Stimulated activated CD4-positive, alpha-beta T cell treated with anti-CD3 and anti-CD28 coated beads, Interleukin-15, amount 100 ng/mL, for 24 hours (primary cell): ENCODE measurements at places on chromosomes 2 and 18.

GRCh38 chr2:202072737-202073401 lies at the start of gene KIAA2012:
TSS of gene KIAA2012 (plus strand) at chr2:202073255. CDS start at chr2:202073628, 373 bp downstream.
- DNase-seq: no peak

DNA sequence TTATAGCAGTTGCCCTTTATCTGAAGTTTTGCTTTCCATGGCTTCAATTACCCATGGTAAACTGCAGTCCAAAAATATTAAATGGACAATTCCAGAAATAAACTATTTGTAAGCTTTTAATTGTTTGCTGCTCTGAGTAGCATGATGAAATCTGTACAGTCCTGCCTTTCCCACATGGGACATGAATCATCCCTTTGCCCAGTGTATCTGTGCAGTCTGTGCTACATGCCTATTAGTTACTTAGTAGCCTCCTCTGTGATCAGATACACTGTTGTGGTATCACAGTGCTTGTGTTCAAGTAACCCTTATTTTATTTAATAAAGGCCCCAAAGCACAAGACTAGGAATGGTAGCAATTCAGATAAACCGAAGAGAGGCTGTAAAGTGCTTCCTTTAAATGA lies 810.6 kb upstream of the PIK3C3 start:
- no peak for DNase-seq

GRCh38 chr2:218991674-218992168 lies 1.5 kb downstream of the CRYBA2 start:
- DNase-seq: no peak

DNA sequence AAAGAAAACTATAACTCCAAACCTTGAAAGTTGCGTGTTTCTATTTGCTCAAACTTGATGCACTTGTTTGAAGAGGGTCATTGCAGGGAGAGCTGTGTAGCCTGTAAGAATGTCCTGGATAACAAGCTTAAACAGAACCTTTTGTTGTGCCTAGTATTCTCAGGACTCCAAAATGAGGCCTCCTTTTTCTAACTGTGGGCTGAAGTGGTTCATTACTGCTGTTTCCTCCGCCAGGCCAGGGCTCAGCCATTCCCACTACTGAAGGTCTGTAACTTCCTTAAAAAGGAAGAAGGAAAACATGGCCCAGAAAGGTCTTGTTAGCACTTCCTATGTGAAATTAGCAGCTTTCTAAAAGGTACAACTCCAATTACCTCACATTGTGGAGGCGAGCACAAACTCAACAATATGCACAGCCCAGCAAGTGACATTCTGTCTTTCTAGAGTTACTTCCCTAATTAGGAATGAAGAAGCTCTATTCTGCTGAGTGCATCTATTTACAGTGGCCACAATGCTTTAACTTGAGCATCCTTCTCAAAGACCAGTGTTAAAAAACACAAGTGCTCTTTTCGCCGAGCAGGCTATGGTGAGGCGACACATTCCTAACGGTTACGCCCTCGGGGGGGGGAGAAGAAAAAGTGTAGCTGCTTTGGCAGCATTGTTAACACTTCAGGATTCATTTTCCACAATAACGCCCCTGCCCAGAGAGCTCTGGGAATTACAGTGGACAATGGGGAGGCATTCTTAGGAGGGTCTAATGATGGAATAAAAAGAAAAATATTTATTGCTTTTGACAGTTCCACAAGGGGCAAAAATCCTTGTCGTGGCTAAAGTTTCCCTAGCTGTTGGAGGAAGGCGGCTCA lies 136.9 kb upstream of the SIX3 start:
- DNase-seq: no peak

GRCh38 chr2:205730191-205730590 lies 47.9 kb downstream of the NRP2 start:
- no peak for DNase-seq

DNA sequence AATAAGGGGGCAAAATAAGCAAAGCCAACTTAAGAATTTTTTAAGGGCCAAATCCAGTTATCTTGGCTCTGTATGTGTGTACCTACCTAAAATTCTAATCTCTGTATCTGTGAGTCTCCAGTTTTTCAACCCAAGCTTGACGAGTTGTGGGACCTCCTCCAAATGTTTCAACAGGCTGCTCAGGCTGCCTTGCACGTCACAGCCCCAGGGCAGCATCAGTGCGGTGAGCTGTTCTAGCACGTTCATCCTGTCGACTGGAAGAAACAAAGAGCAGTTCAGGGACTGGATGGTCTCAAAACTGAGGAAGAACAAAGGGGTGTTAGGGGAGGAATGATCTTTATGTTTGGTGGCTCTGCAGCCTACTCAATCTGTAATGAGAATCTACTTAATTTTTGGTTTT lies 29.4 kb downstream of the NLRC4 start:
- DNase-seq: no peak

- no peak for DNase-seq
Observed at GRCh38 chr2:74252036-74252435, 53.6 kb downstream of the MTHFD2 start.

DNA sequence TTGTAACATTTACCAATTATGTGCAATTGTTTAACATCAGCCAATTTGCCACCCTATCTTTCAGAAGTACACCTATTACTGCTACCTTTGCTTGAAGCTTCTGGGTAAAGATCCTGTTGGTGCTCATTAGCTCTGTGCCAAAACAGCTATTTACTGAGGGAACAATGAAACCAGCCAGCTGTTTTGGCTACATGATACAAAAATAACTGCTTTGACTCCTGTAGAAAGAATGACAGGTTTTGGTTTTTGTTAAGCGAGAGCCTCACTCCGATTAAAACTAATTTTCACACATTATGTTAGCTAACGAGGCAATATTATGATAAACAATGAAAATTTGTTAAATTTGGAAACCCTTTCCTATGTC lies 907.0 kb downstream of the EPHA4 start:
- DNase-seq: no peak

GRCh38 chr2:172552547-172553291 lies 3.2 kb upstream of the PDK1 start:
- no peak for DNase-seq

DNA sequence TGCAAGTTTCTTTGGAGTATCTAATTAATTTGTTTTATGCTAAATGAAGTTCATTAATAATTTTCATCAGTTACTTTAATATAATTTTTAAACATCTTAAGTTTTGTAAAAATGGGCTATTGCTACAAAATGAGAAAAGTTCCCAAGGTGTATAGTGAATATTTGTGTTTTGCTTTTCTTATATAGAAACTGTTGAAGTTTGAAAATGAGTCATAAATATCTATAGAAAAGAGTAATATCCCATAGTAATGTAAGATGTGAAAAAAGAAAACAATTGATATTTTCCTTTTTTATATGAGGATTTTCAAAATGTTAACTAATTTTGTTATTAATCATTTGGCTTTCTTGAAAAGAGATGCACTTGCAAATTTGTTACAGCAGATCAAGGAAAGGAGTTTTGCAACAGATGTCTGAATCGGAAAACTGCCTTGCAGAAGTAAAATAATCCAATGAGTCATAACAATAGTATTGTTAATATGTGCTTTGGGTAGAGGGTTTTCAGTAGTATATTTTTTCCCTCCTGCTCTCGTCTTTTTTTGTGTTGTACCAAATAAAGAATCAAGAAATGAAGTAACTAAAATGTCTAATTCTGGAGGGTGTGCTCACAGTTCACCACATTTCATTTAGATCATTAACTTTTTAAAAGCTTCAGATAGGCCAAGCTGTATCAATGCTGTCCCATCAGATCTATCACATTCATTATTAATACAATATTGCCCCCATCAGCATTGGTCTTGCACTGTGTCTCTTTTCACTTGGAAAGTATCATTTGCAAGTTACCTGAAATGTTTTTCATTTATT lies 15.5 kb downstream of the DUSP19 start:
- no peak for DNase-seq

GRCh38 chr2:107374249-107374648 lies 452.4 kb upstream of the RGPD4 start:
- no peak for DNase-seq

DNA sequence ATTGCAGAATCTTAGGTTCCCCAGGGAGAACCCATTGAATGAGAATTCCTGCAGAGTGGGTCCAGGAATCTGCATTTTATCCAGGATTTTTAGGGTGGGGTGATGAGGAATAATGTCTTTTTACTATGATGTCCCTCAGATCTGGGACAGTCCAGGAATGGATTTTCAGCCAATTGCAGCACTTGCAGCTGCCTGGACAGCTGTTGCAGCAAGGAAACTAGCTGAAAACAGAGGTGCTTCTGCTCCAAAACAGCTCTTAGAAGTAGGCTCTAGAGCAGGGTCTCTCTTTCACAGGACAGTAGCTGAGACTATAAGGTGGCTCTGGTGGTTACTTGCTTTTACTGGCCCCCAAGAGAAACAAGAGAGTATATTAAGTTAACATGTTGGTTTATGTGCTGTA lies 9.1 kb downstream of the GLI2 start:
- no peak for DNase-seq

- DNase-seq: no peak
Observed at GRCh38 chr2:67776276-67776675, 286.5 kb downstream of the C1D start.

- no peak for DNase-seq
Observed at GRCh38 chr2:144071461-144071860, 448.5 kb downstream of the ZEB2 start.

DNA sequence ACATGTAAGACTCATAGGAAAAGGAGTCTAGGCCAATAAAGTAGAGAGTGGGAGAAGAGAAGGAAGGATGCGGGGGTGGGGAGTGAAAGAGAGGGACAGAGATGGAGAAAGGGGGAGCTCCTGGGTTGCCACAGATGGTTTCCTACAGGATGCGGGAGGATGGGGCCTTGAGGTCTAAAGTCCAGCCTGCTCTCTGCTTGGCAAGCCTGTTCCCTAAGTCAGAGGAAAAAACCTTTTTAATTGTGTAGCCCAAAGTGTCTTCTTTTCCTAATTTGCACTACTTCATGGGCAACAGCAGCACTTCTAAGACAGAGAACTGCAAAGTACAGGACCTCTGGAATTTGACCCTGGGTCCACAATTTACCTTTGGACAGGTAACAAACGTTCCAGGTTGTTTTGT lies 1.4 kb upstream of the FAM110C start:
- no peak for DNase-seq

DNA sequence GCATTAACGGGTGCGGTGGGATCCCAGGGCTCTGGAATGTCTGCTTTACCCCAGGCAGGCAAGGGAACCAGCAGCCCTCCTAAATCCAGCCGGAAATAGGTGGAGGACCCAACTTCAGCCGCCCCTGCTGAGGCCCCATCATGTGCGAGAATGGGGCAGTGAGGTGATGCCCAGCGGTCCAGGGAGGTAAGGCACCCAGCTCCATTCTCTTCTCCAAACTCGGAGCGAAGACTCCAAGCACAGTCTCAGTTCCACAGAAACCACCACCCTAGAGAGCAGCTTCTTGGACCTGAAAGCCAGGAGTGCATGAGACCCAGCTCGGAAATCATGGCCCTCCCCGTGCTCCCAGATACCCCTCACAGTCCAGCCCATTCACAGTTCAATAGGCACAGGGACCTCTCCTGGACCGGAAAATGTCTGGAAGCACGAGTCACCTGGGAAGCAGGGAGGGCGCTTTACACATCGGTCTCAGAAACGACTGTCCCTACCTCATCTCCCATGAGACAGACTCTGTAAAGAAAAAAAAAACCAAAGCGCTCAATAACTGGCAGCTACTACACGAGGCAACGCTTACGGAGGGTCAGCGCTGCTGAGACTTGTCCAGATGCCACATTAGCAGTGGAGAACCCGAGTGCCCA lies 2.0 kb downstream of the SDC1 start:
- DNase-seq: no peak

- no peak for DNase-seq
Observed at GRCh38 chr18:4020026-4020425, 435.1 kb downstream of the DLGAP1 start.

DNA sequence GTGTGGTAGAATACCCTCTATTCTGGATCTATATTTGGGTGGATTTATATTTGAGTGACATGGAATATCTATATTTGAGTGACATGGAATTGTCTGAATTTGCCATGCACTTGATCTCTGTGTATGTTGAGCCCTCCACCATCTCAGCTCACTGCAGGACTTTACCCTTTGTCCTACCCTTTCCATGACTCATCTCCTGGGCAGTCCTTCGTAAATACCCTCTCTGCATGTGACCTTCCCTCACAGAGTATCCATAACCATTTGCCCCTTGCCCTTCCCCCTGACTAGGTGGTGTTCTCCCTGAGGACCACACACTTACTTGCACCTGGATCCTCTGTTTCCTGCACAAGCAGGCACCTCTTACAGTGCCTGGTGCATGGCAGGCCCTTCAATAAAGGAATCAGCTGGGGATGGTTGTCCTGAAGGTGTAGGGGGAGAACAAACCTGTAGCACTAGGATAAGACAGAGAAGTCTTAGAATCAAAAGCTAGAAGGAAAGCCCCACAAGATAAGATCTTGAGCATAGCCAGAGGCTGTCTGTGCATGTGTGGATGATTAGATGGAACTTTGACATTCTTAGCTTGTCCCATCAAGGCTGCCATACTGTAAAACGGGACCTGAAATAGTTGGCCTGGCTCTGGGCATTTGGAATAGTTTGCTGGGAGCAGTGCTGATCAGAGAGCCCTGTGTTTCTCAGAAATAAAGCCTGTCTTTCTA lies 230.4 kb downstream of the FHOD3 start:
- DNase-seq: no peak

- no peak for DNase-seq
Observed at GRCh38 chr18:61528961-61529360, 195.7 kb downstream of the CDH20 start.

GRCh38 chr2:101741775-101742520 lies 44.4 kb downstream of the MAP4K4 start:
- no peak for DNase-seq

DNA sequence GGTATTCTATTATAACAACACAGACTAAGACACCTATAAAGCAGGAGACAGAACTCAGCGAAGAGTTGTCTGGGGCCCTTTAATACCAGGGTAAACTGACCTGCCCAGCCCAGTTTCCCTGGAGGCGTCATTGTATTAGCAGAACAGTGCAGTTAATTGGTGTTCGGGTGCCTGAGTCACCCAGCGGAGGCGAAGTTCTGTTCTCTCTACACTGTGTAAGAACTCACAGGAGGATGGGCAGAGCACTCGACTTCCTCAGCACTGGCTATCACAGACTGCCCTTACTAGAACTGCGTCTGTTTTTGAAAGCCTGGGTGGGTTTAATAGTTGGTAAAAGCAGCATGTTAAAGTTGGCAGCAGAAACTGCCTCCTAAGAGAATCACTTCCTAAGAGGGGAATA lies 106.5 kb upstream of the ATP8B1 start:
- no peak for DNase-seq

DNA sequence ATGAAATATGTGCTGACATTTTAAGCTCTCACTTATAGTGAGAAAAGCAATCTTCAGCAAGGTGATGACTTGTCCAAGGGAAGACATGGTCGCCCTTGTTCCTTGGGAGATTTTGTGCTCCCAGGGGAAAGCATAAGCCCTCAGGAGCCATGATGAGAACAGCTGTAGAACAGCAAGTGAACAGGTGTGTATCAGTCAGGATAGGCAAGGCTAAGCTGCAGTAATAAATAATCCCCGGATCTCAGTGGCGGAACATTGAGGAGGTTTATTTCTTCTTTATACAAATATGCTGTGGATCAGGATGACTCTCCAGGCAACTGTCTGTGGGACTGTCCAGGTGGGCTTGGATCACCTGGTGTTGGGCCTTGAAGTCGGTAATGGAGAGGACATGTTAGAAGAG lies 103.1 kb downstream of the MSH2 start:
- DNase-seq: no peak

GRCh38 chr18:37438417-37439180 lies 127.0 kb downstream of the CELF4 start:
- no peak for DNase-seq
